ENCODE measurements at places on chromosomes 7 and 10.

DNA sequence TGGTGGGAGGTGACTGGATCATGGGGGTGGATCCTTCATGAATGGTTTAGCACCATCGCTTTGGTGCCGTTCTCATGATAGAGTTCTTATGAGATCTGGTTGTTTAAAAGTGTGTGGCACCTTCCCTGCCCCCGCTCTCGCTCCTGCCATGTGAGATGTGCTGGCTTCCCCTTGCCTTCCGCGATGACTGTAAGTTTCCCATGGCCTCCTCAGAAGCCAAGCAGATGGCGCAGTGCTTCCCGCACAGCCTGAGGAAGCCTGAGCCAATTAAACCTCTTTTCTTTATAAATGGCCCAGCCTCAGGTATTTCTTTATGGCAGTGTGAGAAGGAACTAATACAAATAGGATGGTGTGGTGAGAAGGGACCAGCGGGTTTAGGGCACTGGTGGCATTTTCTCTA is 243.3 kb upstream of the CELF2 start:
- no peak for DNase-seq

GRCh38 chr10:688312-689120 is 952 bp downstream of the DIP2C start:
- no peak for DNase-seq

- DNase-seq: no peak
Measured at GRCh38 chr10:125284875-125285597, 124.7 kb upstream of the CTBP2 start.

DNA sequence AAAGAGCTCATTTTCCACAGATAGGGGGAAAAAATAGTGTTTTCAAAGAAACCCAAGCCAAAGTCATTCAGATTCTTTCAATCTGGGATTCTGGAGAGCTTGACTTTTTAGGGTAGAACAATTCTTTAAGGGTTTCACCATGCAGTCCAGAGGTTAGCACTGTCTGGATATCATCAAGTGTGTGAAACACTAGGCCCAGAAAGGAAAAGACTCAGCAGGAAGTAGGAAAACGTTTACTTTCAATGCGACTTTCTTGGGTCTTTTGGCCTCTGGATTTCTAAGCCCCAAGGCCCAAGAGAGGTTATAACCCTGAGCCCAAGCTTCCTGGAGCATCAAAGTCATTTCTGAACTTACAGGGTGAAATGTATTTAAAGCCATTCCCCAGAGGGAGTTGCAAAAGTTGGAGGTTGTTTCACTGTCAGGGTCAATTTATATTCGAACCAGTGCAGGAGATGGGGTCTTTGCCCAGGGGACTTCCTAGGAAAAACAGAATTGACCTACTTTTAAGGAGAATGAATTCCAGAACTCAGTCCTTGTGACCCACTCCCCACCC is 158.0 kb downstream of the C7orf25 start:
- DNase-seq: no peak

GRCh38 chr7:29484280-29484679 is 79.4 kb upstream of the PRR15 start:
- no peak for DNase-seq

DNA sequence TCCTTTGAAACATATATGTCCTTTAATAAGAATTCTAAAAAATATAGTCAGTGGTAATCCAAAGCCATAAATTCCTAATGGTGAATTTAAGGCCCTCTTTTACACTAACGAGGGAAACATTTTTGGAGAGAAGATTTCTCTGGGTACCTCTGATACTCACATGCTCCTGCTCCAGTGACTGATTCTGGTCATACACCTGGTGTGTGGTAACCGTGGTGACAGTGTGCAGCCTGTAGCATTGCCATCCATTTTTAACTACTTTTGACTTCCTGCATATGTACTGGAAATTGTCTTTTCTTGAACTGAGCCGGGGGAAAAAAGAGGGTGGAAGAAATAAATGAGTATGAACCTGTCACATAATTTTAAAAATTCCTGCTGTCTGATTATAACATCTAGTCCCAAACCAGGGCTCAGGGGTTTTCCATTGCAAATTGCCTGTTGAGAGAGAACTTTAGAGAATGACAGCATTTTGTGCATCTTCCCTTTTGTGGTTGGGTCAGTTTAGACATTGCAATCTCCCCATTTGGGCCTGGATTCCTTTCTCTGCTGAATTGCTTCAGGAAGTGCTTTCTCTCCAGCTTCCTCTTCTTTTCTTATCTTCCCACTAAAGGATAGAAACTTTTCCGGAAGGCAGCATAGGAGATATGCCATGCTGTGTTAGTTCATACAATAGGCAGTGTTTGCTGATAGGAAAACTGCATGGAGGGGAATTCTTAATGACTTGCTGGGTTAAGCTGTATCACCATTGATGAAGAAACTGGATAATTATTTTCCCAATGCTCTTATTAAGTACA is 125.5 kb downstream of the GRM3 start:
- DNase-seq: no peak

GRCh38 chr7:107946881-107947280 is 55.9 kb downstream of the DLD start:
- DNase-seq: no peak

- no peak for DNase-seq
Measured at GRCh38 chr10:133049639-133050038, 38.1 kb upstream of the ADGRA1 start.

- DNase-seq: no peak
Measured at GRCh38 chr10:7085913-7086589, 324.8 kb downstream of the SFMBT2 start.

GRCh38 chr7:78562191-78562590 is 763.6 kb downstream of the PHTF2 start:
- DNase-seq: no peak

DNA sequence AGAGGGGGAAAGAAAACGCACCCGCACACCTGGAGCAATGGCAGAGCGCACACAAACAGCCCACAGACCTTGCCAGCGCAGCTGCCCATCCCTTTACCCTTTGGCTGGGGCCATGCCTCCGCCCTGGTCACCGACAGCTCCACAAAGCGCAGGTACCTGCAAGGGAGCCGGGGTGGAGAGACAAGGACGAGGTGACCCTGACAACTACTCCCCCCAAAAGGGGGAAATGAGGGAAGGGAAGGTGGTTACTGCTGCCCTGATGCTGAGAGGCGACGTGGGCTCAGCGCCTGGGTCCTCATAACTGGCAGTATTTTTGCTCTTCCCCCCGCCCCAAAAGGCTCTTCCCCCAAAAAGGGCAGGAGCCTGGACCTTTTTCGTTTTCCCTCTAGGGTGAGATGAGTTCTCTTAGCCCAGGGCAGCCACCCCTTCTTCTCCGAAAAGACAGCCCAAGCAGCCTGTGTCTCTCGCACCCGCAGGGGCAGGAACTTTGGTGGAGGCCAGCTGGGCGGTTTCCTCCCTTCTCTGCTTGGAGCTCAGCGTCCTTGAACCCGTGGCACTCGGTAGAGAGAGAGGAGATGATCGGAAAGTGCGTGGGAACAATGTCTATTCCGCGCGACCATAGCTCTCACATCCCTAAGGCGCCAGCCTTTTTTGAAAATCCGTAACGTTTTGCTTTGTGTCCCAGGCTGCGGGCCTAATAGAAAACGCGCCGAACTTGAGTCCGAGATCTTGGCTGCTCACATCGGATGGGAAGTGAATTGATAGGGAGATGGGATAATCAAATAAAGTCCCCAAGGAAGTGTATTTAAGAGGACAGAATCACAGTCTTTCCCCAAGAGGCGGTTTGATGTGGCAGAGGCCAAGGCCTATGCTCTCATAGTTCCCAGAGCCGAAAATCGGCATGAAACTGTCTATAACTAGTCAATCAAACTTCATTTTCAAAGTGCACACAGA is 1.0 kb downstream of the NKX2-3 start:
- no peak for DNase-seq

DNA sequence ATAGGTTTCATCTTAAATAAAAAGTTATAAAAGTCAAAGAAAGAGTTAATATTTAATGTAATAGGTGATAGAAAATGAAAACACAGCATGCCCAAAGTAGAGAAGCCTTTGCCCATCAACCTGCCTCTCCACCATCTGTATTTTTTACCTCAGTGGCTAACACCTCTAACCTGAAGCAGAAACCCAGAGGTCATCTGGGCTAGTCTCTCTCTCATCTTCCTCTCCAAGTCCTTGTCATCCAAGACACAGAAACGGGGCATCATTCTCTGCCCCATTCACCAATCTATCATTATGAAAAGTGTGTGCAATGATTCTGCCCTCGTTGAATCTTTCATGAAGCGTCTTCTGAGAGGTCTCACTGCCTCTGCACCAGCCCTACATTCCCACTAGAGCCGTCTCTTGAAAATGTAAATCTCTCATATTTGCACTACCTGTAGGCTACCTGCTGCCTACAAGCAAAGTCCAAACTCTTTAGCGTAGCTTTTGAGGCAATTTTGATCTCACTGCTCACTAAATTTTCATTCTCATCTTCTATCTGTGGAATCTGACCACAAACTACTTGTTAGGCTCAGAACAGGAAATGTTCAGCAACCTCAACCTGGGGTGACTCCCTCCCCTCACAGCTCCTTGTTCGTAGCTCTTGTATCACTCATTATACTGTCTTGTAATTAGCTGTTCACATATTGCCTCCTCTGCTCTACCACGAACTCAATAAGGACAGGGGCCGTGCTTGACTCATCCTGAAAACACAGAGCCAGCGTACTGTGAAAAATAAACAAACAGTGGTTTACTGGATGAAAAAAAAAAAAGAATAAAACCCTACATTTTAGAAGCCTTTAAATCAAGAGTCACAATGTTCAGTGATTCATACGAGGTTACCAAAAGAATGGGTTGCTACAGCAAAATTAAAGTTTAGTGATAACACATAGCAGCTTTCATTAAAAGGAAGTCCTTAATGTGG is 83.1 kb downstream of the CTNNA3 start:
- peak; percentile 77 for DNase-seq

GRCh38 chr7:268991-269390 is 21.0 kb upstream of the FOXL3 start:
- DNase-seq: no peak

DNA sequence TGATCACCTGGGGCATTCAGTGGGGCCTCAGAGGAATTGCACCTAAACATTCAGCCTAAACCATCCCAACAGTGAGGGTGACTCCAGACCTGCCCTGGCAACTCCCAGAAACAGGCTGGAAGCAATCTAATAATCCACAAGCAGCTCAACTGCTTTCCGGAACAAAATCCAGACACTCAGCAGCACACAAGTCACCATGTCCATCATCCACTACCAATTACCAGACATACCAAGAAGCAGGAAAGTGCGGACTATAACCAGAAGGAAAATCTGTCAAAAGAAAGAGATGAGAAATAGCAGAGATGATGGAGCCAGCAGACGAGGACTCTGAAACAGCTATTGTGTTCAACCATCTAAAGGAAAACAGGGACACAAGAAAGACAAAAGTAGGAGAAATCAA is 342.6 kb upstream of the ZMIZ1 start:
- DNase-seq: no peak

GRCh38 chr7:142914121-142914520 is 19.4 kb downstream of the TRPV5 start:
- no peak for DNase-seq

DNA sequence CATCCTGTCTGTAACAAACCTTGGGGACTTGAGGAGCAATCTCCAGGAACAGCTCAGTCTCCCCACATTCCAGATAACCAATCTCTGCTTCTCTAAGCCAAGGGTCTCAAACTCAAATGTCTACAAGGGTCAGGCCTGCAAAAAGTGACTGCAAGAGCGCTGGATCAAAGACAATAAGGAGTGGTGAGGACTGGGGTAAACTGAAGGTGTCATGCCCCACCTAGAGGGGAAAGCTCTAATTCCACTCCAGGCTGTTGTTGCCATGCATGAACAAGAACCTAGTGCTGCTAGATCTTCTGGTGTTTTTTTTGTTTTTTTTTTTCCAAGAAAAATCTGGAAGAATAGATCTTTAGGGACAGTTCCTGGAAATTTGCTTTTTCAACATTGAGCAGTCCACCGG is 117.9 kb upstream of the MACROH2A2 start:
- no peak for DNase-seq

- DNase-seq: no peak
Measured at GRCh38 chr10:48714088-48714487, 29.4 kb downstream of the WDFY4 start.

DNA sequence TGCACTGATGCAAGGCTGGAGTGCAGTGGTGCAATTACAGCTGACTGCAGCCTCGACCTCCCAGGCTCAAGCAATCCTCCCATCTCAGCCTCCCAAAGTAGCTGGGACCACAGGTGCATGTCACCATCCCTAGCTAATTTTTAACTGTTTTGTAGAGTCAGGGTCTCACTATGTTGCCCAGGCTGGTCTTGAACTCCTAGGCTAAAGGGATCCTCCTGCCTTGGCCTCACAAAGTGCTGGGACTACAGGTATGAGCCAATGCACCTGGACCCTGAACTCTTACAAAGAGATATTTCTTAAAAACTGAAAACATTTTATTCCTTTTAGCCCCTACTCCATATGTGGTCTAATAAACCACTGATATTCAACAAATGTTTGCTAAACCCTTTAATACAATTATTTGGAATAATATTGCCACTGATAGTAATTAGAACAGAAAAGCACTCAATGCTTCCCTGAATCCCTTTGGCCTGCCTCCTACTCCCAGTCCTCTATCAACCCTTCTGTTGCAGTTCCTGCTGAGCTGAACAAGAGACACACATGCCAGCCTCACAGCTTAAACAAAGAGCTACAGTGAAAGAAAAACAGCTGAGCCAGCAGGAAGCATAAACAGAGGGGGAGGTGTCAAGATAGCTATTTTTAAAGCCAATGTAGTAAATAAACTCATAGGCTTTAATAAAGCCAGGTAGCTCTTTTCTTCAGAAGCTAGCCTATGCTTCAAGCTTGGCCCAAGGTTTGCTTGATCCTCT is 7.0 kb upstream of the GNAI1 start:
- no peak for DNase-seq
